NCI-H1694 (cell line): ENCODE measurements at places on chromosomes 1 and 21.

GRCh38 chr1:105000793-105001192 is 1251.1 kb downstream of the AMY1C start:
- no peak for DNase-seq

DNA sequence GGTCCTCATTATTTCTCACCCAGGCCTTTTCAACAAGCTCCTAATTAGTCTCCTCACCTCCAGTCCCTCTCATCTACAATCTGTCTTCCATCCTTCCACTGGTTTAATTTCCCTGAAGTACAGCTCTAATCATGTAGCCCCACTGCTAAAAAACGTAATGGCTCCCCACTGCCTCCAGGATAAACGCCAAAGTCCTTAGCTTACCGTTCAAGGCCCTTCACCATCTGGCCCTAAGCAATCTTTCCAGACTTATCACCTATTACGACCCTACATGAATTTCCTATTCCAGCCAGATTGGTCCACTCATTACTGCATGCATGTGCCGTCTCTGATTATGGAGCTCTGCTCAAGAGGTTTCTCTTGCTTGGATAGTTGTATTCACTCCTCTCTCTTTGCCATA is 83.1 kb upstream of the DAB1 start:
- no peak for DNase-seq

DNA sequence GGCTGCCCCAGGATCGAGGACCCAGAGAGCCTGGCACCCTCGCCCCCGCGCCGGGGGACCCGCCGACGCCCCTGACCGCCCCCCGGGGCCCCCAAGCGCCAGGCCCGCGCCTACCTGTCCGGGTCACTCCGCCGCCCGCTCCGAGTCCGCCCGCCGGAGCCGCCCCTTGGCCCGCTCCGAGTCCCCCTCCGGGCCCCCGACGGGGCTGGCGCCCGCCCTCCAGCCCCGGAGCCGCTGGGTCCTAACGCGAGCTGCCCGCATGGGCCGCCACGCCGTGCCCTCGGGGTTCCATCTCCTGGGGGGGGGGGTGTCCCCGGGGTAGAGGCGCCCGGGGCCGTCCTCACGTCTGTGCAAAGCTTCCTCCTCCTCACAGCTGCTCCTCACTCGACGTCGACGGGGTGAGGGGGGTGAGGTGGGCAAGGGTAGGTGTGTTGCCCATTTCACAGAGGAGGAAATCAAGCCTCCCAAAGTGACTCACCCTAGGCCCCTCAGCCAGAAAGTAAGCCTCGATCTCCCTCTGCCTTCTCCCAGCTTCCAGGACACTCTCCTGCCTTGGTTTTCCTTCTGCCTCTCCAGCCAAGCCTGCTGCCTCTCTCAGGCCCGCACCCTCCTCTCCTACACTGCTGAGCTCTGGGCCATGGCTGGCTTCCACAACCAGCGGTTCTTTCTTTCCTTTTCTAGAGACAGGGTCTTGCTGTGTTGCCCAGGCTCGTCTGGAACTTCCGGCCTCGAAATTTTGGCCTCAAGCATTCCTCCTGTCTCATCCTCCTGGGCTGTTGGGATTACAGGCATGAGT is at the start of gene MFAP2:
MFAP2 (minus strand) TSS at position 148 of the 796 bp plus-strand sequence. CDS start 2,347 bp downstream, outside the sequence.
- DNase-seq, result no peak

DNA sequence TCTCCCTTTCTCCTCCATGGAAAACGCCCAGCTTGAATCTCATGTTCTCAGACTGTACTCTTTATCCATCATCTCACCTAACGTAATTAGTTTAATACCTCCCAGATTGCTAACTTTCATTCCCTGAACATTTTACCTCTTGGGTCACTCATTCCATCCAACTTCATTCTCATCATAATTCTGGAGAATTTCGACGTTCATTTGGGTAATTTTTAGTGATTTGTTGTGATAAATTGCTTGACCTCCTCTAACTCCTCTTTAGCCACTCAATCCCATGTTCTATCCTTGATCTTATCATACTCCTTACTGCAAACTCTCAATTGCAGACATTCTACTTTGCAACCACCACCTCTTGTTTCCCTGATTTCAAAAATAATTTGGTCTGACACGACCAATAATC is 28.4 kb downstream of the RPE65 start:
- no peak for DNase-seq

DNA sequence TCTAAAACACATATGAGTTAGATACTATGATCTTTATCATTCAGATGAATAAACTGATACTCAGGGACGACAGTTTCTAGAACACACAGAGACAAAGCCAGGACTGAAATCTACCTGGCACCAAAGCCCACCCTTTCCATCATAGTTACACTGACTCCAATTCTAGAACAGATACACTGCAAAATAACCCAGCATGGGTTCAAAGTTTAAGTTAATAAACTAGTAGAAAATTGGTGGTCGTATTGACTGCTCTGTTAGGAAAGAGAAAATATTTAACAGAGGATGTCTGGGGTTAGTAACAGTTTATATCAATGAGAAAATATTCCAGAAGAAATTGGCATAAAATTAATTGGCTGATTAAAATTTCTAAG is 60.8 kb upstream of the BCL9 start:
- DNase-seq, result no peak

GRCh38 chr1:239676522-239677273 is 290.3 kb downstream of the CHRM3 start:
- no peak for DNase-seq

DNA sequence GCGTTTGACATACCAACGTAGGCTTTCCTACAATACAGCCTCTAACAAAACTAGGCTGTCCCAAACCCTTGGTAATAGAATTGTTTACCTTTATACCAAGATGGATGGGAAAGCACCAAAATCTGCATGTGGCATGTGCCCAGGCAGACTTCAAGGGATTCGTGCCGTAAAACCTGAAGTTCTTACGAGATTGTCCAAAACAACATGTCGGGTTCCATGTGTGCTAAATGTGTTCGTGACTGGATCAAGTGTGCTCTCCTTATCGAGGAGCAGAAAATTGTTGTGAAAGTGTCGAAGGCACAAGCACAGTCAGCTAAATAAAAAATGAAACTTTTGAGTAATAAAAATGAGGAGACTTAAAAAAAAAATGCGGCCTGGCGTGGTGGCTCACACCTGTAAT is 5.1 kb downstream of the RPS27 start:
- no peak for DNase-seq

DNA sequence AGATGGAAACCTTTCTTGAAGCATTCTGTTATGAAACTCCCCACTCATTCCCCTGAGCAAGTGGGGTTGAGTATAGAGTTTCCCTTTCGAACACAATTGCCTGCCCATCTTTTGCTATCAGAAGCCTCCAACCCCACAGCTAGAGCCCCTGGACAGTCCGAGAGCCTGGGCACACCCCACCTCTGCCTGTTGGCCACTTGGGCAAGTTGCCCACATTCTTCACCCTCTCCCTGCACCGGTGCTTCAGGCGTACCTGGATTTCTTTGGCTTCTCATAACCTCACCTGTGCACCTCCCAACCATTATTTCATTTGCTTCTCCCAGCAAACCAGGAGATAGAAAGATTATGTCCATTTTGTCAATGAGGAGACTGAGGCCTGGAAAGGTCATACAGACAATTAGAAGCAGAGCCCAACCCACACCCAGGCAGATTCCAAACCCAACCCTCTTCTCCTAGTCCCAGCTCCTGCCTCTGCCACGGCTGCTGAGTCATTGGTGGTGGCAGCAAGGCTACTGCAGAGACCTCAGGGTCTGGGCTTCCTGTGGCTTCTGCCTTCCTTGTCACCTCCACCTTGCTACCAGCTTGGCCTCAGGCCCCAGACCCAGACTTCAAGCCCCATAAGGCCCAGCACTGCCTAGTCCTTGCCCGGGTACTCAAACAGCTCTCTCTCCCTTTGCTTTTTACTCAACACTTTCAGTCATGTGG is 118.7 kb upstream of the ZBTB40 start:
- DNase-seq, result no peak

GRCh38 chr1:178540646-178541045 is 27.7 kb downstream of the TEX35 start:
- DNase-seq, result peak; percentile 69

GRCh38 chr21:35922618-35923017 is 137.7 kb downstream of the SETD4 start:
- no peak for DNase-seq

GRCh38 chr21:31265366-31266013 is 78.6 kb downstream of the TIAM1 start:
- DNase-seq, result no peak

DNA sequence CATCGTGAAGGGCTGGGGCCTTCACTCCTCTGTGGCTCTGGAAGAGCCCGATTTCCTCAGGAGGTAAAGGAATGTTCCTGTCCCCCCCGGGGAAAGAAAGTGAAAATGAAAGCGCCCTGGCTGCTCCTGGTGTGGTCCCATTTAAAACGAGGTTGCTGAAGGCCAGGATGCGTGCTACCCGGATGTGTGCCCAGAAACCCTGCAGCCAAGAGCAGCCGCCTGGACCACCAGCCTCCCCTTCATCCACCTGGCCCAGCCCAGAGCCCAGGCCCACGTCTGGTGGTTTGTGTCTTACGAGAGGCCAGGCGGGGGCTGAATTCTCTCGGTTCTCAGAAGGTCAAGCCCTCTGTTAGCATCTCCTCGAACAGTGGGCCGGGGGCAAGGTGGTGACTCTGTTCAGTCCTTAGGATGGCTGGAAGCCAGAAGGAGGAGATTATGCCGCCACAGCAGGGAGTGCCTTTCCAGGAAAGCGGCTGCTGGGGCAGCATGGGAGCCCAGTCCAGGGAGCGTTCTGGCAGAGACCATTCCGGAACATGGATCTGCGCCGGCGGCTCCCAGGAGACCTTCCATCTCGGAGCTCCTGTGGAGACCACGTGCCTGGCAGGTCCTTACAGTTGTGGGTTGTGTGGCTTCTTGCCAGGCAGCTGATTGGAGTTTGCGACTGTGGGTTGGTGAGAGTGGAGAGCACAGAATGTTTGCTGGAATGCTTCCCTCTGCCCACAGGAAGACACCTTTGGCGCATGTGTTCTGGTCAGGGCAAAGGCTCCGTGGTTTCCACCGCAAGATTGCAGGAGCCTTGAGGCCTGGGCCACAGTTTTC is 1.4 kb downstream of the GUK1 start:
- DNase-seq, result no peak

- DNase-seq, result no peak
Observed at GRCh38 chr1:211630236-211631081, 45.0 kb downstream of the NEK2 start.

- no peak for DNase-seq
Observed at GRCh38 chr1:85132078-85132720, 68.6 kb downstream of the SYDE2 start.

- DNase-seq, result no peak
Observed at GRCh38 chr1:166330096-166330495, 163.3 kb upstream of the FAM78B start.

- no peak for DNase-seq
Observed at GRCh38 chr1:41822866-41823265, 95.9 kb downstream of the HIVEP3 start.

DNA sequence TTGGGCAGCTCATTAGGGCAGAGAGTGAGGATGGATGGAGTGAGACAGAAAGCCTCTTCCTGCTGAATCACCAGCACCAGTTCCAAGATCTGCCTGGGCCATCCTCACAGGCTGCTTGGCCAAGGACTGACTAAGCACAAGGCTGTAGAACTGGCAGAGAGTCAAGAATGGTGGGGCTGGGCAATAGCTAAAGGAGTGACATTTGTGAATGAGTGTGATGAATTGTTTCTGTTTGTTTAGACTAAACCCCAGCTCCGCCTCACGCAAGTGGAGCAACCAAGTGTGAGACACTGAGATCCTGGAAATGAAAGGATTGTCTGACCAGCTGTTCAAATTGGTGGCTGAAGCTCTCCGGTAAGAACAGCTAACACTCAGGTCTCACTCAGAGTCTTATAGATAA is 38.6 kb downstream of the BRINP2 start:
- no peak for DNase-seq

- no peak for DNase-seq
Observed at GRCh38 chr1:50667710-50668356, 244.6 kb upstream of the DMRTA2 start.

- no peak for DNase-seq
Observed at GRCh38 chr1:167438171-167439138, 79.9 kb downstream of the CD247 start.

- no peak for DNase-seq
Observed at GRCh38 chr1:227303662-227304061, 14.6 kb downstream of the CDC42BPA start.

GRCh38 chr1:74673351-74674111 is at the start of gene ERICH3:
TSS of gene ERICH3 (minus strand) at chr1:74673792. CDS start at chr1:74673519, 273 bp downstream.
- peak; percentile 43 for DNase-seq

- DNase-seq, result no peak
Observed at GRCh38 chr21:17469727-17470126, 43.1 kb upstream of the CXADR start.

DNA sequence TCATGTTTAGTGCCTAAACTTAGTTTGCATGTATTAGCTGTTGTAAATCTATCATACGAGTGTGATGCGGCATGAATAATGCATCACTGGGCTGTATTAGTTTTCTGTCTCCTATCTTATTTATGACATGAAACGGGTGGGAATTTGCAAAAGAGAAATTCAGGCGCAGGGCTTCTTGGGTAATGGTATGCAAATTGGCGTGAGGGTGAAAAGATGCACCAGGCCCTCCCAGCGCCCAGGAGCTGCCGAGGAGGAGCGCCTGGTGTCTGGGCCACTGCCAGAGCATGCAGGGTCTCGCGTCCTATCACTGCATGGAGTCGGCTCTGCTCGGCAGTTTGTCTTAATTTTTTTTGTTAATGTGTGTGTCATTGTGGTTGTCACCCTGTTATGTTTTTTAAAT is 82.9 kb upstream of the ACTL8 start:
- DNase-seq, result no peak

DNA sequence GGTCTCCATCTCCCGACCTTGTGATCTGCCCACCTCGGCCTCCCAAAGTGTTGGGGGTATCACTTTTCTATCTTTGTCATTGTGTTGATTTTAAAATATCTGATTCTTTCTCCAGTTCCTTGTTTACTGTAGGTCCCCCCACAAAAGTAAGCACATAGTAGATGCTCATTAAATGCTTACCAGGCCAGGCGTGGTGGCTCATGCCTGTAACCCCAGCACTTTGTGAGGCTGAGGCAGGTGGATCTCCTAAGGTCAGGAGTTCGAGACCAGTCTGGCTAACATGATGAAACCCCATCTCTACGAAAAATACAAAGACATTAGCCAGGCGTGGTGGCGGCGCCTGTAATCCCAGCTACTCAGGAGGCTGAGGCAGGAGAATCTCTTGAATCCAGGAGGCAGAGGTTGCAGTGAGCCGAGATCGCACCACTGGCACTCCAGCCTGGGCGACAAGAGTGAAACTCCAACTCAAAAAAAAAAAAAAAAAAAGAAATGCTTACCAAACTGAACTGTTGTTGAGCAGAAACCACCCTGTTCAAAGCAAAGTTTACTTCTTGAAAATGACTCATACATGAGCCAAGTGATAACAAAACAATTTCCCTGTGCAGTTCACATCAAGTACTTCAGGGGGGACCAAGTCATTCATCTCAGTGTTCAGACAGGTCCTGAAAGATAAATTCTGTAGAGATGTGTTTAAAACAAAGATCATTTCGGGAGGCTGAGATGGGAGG is 24.3 kb upstream of the NID1 start:
- no peak for DNase-seq

DNA sequence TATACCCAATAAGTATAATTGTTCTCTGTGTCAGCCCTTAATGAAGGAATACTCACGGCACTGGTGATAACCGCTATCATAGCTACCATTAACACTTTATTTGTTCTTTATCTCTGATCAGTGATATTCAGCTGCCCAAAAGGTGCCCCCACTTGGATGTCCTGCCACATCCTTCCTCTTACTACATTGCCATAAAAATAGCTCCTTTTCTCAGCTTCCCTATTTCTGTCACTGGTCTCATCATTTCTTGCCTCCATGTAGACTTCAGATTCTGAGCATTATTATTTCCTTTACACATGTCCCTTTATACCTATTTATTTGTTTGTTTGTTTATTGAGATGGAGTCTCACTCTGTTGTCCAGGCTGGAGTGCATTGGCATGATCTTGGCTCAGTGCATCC is 2.7 kb upstream of the RAB29 start:
- DNase-seq, result no peak
